ENCODE measurements at places on chromosomes 1 and 21.

GRCh38 chr1:54723985-54724384, 8.3 kb downstream of the TTC4 start:
- DNase-seq = no peak

GRCh38 chr1:156849151-156849496, 9.8 kb downstream of the INSRR start:
- DNase-seq = no peak

GRCh38 chr1:151993734-151994496, at the start of gene S100A10:
Gene S100A10, minus strand, starts transcription at chr1:151993859. Its CDS starts 7,629 bp downstream, at chr1:151986230.
- DNase-seq = peak; percentile 93

DNA sequence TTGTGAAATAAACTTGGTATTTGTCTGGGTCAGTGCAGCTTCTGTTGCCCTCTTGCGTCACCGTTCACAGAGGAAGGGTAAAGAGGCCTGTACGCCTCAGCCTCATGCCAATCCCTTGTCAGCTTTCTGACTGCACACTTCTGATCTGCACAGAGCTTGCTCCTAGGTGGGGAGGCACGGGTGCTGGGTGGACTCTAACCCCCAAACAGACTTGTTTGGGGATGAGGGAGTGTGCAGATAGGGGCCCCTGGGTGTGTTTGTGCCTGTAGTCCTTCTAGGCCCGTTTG, 803 bp upstream of the B4GALT2 start:
- no peak for DNase-seq

- DNase-seq = no peak
Measured at GRCh38 chr1:47608296-47608875, 170.5 kb downstream of the FOXD2 start.
